ENCODE measurements at places on chromosomes 16 and 17. TPM values are rescaled to one million over a fixed set of nuclear protein-coding genes. Genes with fewer than 3 reads are reported as not detected.

Gene ITGA3
- total RNA-seq = 212 TPM

DNA sequence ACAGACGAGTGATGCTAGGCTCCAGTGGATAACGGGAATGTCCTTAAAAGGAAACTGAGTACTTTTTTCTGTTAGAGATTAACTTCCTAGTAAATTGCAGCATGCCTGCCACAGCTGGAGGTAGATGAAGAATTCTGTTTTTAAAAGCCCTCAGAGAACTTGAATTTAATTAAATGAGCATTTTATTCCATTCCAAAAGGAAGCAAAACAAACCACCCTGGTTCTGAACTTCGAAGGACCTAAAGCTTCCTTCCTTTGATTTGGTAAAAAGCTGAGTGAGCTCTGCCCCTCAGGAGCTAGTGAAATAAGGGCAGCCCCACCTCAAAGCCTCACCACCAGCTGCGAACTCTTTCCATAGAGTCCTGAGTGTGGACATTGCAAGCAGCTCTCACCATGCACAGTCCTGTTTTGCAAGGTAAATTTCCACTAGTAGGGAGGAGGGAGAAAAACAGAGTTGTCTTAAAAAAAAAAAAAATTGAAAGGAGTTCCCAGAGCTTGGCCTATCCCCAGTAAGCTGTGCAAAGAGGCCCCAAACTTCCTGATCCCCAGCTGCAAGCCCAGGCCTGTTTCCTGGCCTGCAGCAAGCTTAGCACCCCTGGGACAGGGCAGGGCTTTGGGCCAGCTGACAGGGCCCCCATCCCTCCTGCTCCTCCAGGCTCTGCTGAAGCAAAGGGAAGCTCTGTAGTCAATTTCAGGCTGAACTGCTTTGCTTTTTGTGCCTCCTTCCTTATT is 11.2 kb downstream of the CHD9NB start:
- no peak overlapping the region for H3K27ac ChIP-seq
- H3K36me3 ChIP-seq = no peaks in the 10 kb centered on the region
- no peak for DNase-seq

DNA sequence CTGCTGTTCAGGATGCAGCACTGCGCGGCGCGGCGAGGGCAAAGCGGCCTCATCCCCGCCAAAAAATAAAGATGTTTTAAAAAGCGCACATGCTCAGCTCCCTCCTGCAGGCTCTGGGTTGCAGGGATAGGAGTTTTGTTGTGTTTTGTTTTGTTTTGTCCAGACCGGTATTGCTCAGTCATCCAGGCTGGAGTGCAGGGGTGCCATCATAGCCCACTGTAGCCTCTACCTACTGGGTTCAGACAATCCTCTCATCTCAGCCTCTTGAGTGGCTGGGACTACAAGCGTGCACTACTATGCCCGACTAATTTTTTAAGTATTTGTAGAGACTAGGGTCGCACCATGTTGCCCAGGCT is 636 bp downstream of the WWOX start:
- H3K27ac ChIP-seq = peak overlapping the region; percentile 85
- no peaks in the 10 kb centered on the region for H3K27me3 ChIP-seq
- DNase-seq = no peak
- peaks cover 12% of the 10 kb centered on the region for H3K4me1 ChIP-seq

Gene BIRC5
- 1.1 TPM for total RNA-seq

Gene TAOK2
- 75.4 TPM for total RNA-seq

DNA sequence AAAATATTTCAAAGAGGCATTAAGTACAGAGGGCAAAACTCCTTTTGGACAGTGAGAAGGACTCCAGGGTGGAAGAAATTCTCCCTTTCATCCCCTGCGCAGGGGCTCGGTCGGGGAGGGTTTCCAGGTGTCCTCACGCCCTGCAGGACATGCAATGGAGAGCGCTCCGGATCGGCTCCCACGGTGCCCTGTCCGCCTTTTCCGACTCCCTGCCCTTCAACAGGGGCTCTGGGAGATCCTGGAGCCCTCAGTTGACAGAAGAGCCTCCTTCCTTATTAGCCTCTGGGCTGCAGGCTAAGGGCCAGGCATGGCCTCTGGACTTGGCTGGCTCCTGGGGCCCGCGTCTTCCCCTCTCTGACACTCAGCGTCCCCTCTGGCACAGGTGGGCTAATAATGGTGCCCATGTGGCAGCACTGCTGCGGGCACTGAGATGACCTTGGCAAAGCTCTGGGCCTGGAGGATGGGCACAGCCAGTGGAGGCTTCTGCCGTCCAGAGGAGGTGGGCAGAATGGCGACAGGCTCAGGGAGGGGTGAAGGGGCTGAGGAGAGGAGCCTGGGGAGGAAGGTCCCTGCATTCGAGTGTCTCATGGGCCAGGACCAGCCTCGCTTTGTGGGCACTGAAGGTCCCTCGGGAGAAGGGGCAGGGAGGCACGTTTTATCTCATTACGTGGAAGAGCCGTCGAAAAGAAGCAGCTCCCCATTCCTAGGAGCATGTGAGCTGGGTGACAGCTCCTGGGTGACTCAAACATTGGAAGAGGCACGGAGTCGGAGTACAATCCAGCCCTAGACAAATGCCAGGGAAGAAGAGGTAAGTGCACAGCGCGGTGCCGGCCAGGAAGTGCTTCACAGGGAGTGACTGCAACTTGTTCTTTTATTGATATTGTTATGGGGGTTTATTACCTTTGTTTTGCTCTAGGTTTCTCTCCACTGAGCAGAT is 161.7 kb downstream of the IRF8 start:
- no peaks in the 10 kb centered on the region for H3K36me3 ChIP-seq
- H3K27ac ChIP-seq = no peak overlapping the region
- H3K27me3 ChIP-seq = no peaks in the 10 kb centered on the region
- peaks cover 6% of the 10 kb centered on the region for H3K4me1 ChIP-seq

Gene CDT1
- total RNA-seq = 1.0 TPM

Gene SMIM36
- not detected for total RNA-seq

- DNase-seq = no peak
- no peaks in the 10 kb centered on the region for H3K36me3 ChIP-seq
- H3K4me3 ChIP-seq = no peak overlapping the region
Measured at GRCh38 chr16:84565669-84566495, 52.0 kb downstream of the COTL1 start.

Gene RPRML
- 0.38 TPM for total RNA-seq

Gene GRAPL
- 16.6 TPM for total RNA-seq

Gene RFNG
- 38.5 TPM for total RNA-seq

GRCh38 chr16:76976101-76976500 is 214.9 kb upstream of the MON1B start:
- no peaks in the 10 kb centered on the region for H3K4me1 ChIP-seq
- H3K36me3 ChIP-seq = no peaks in the 10 kb centered on the region
- H3K4me3 ChIP-seq = no peak overlapping the region
- H3K27me3 ChIP-seq = no peaks in the 10 kb centered on the region

GRCh38 chr17:78307887-78308638 is 51.8 kb downstream of the SOCS3 start:
- no peak for DNase-seq
- H3K27ac ChIP-seq = no peak overlapping the region
- no peaks in the 10 kb centered on the region for H3K27me3 ChIP-seq
- peaks cover under 1% of the 10 kb centered on the region for H3K4me1 ChIP-seq

- peaks cover 15% of the 10 kb centered on the region for H3K36me3 ChIP-seq
- H3K27me3 ChIP-seq = no peaks in the 10 kb centered on the region
- no peak for DNase-seq
- H3K4me1 ChIP-seq = peaks cover 4% of the 10 kb centered on the region
- no peak overlapping the region for H3K27ac ChIP-seq
- no peak overlapping the region for H3K4me3 ChIP-seq
Measured at GRCh38 chr17:59815965-59816364, 76.8 kb downstream of the TUBD1 start.

DNA sequence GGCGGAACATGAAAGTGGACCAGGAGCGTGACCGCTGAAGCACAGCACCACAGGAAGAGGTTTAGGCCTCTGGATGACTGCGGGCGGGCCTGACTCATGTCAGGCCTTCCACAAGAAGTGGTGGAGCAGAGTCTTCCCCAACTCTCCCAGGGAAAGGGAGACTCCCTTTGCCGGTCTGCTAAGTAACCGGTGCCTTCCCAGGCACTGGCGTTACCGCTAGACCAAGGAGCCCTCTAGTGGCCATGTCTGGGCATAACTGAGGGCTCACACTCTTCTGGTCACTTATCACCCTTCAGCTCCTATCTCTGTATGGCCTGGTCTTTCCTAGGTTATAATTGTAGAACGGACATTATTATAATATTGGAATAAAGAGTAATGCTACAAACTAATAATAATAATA is 1931.9 kb downstream of the TP53TG3F start:
- no peaks in the 10 kb centered on the region for H3K27me3 ChIP-seq
- no peak overlapping the region for H3K27ac ChIP-seq
- H3K4me1 ChIP-seq = no peaks in the 10 kb centered on the region
- no peaks in the 10 kb centered on the region for H3K36me3 ChIP-seq

- H3K27me3 ChIP-seq = no peaks in the 10 kb centered on the region
- no peak overlapping the region for H3K27ac ChIP-seq
- no peak for DNase-seq
- H3K4me3 ChIP-seq = no peak overlapping the region
- H3K4me1 ChIP-seq = peaks cover 16% of the 10 kb centered on the region
- no peaks in the 10 kb centered on the region for H3K36me3 ChIP-seq
Measured at GRCh38 chr17:65226227-65226626, 89.1 kb downstream of the RGS9 start.

DNA sequence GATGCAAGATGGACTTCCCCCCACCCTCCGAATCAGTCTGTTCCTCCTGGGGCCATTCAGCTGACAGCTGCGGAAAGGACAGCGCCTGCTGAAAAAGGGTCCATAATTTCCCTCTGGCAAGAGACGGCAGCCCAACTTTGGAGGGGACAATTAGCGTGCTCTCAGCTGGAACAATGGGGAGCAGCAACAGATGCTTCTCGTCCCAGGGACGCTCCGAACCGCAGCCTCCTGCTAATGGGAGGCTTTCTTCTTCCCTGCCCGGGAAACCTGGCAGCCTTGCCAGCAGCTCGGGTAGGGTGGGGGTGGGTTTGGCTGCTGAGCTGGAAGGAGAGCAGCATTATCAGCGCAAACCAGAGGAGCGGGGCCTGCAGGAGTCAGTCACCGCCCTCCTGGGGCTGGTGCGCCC is 500.0 kb upstream of the SALL1 start:
- H3K27me3 ChIP-seq = no peaks in the 10 kb centered on the region
- H3K36me3 ChIP-seq = no peaks in the 10 kb centered on the region
- no peak overlapping the region for H3K4me3 ChIP-seq
- no peak overlapping the region for H3K27ac ChIP-seq

DNA sequence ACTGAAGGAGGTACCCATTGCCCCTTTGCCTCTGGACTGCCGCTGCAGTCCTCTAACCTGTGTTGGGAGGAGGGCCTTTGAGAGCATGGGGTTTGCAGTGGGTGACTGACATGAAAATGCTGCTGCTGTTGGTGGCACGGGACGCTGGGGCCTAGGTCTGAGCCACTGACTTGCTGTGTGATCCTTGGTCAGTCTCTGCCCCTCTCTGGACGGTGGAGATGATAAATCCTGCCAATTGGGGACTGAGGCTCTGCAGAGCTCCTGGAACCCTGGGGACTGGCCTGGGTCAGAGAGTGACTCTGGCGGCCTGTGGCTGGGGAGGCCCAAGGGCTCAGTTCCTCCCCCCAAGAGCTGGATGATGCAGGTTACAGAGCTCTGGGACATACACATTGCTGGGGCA is 6.1 kb upstream of the PYDC1 start:
- no peak overlapping the region for H3K4me3 ChIP-seq
- H3K4me1 ChIP-seq = no peaks in the 10 kb centered on the region
- no peak overlapping the region for H3K27ac ChIP-seq
- DNase-seq = no peak
- no peaks in the 10 kb centered on the region for H3K36me3 ChIP-seq

DNA sequence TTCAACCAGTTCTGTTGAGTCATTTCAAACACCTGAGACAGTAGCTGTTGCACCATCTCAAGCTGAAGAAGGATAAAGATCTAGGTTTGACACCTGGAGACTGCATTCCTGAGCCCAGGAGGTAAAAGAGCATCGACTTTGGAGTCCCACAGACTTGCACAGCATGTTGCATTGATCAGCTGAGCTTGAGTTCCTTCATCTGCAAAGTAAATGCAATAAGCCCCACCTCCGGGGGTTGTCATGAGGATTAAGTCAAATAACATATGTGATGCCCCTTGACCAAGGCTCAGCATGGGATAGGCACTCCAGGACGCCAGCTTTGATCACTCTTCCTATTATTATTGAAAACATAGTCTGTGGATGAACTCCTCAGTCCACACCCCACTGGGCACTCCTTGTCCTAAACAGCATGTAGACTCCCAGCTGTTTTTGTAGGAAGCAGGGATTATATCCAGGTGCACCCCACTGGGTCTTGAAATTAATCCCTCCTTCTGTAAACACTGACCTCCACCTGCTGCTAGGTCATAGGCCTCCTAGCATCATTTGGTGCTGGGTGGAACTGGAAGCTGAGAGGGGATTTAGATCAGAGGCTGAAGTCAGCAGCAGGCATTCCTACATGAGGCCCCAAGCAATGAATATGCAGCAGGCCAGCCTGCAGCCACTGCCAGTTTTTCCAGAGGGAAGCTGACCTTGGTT is 259.0 kb downstream of the HS3ST4 start:
- DNase-seq = no peak
- H3K4me3 ChIP-seq = no peak overlapping the region
- no peaks in the 10 kb centered on the region for H3K27me3 ChIP-seq
- no peaks in the 10 kb centered on the region for H3K4me1 ChIP-seq
- no peaks in the 10 kb centered on the region for H3K36me3 ChIP-seq

Gene ZNF668
- total RNA-seq = 8.3 TPM

Measured in upper lobe of right lung (tissue), 1 donor.